ENCODE measurements at places on chromosomes 5 and 9.
A peak's percentile ranks its signal among the peaks of the same experiment; 100 is the strongest.

- H3K4me3 ChIP-seq = no peak overlapping the region
- H3K27ac ChIP-seq = no peak overlapping the region
- peaks cover 11% of the 10 kb centered on the region for H3K4me1 ChIP-seq
- peaks cover 22% of the 10 kb centered on the region for H3K27me3 ChIP-seq
Observed at GRCh38 chr5:161258438-161258837, 288.1 kb downstream of the GABRB2 start.

DNA sequence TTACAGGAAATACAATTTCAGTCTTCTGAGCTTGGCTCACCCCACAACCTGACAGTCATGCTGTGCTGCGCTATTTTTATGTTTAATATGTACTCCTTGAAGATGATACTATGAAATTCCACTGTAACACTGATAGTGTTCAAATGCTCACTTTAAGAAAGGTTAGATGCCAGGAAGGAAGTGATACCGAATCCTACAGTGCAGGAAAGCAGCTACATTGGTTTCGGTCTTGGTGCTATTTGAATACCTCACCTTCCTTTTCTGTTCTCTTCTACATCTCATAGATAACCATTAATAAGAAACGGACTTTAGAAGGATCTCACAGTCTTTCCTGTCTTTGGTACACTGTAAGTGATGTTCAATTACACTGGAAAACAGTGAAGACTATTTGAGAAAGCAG is 117.6 kb downstream of the SEMA5A start:
- no peak for DNase-seq
- no peak overlapping the region for H3K27ac ChIP-seq
- H3K4me3 ChIP-seq = no peak overlapping the region
- H3K27me3 ChIP-seq = no peaks in the 10 kb centered on the region

- H3K4me1 ChIP-seq = no peaks in the 10 kb centered on the region
- no peak for DNase-seq
- H3K27ac ChIP-seq = no peak overlapping the region
- peaks cover 7% of the 10 kb centered on the region for H3K27me3 ChIP-seq
Observed at GRCh38 chr9:98635374-98635773, 73.4 kb downstream of the GABBR2 start.

DNA sequence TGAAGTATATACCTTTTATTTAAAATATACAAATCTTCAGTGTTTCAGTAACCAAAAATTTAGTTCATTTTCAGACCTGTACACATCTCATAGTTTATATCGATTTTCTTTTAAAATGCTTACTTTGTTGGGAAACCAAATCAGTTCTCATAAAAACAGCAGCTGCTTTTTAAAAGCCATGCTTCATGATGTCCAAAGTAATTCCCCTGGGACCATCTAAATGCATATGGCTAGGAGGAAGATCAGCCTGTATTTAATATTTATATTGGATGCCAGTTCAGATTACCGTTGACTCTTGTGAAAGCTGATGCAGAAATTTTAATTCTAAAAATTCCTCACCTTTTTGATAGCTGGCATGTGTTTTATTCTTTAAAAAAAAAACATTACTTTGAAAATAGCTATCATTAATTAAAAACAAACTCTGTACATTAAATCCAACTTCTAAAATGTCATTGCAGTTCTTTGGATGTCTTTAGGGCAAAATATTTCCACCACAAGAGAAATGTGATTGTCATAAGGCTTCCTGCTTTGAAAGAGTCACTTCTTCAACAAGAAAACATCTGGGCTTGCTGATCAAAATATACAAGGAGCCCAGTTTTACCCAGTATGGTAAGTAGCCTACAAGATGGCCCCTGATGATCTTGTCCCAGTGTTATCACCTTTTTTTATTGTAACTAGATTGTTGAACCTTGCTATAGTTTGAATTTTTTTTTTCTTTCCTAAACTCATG is 1242.9 kb upstream of the CDH6 start:
- no peak overlapping the region for H3K27ac ChIP-seq
- H3K4me3 ChIP-seq = no peak overlapping the region
- H3K4me1 ChIP-seq = no peaks in the 10 kb centered on the region
- DNase-seq = no peak
- H3K27me3 ChIP-seq = no peaks in the 10 kb centered on the region

- H3K27ac ChIP-seq = no peak overlapping the region
- DNase-seq = no peak
- no peak overlapping the region for H3K4me3 ChIP-seq
- H3K36me3 ChIP-seq = peaks cover 34% of the 10 kb centered on the region
- H3K4me1 ChIP-seq = no peaks in the 10 kb centered on the region
Observed at GRCh38 chr5:37121465-37121864, 127.7 kb downstream of the CPLANE1 start.

- no peaks in the 10 kb centered on the region for H3K27me3 ChIP-seq
- H3K4me1 ChIP-seq = peaks cover 19% of the 10 kb centered on the region
- DNase-seq = no peak
- no peaks in the 10 kb centered on the region for H3K36me3 ChIP-seq
- H3K27ac ChIP-seq = no peak overlapping the region
Observed at GRCh38 chr5:38712391-38712790, 133.4 kb upstream of the OSMR start.

GRCh38 chr5:140214831-140215230 is 39.8 kb downstream of the CYSTM1 start:
- no peaks in the 10 kb centered on the region for H3K36me3 ChIP-seq
- H3K27me3 ChIP-seq = no peaks in the 10 kb centered on the region
- H3K4me1 ChIP-seq = no peaks in the 10 kb centered on the region
- H3K27ac ChIP-seq = no peak overlapping the region
- H3K4me3 ChIP-seq = no peak overlapping the region

DNA sequence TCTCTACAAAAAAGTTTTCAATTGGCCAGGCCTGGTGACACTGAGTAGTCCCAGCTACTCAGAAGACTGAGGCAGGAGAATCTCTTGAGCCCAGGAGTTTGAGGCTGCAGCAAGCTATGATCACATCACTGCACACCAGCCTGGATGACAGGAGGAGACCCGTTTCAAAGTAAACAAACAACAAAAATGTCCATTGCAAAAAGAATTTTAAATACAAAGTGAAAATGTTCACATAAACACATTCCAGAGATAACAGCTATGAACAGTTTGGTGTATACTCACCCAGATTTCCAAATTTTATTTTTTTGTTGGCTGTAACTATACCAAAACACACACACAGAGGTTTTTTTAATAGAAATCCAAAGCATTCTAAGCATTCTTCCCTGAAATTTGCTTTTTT is 39.8 kb downstream of the ADRA1B start:
- no peak overlapping the region for H3K4me3 ChIP-seq
- no peaks in the 10 kb centered on the region for H3K4me1 ChIP-seq
- DNase-seq = no peak
- H3K27me3 ChIP-seq = no peaks in the 10 kb centered on the region

DNA sequence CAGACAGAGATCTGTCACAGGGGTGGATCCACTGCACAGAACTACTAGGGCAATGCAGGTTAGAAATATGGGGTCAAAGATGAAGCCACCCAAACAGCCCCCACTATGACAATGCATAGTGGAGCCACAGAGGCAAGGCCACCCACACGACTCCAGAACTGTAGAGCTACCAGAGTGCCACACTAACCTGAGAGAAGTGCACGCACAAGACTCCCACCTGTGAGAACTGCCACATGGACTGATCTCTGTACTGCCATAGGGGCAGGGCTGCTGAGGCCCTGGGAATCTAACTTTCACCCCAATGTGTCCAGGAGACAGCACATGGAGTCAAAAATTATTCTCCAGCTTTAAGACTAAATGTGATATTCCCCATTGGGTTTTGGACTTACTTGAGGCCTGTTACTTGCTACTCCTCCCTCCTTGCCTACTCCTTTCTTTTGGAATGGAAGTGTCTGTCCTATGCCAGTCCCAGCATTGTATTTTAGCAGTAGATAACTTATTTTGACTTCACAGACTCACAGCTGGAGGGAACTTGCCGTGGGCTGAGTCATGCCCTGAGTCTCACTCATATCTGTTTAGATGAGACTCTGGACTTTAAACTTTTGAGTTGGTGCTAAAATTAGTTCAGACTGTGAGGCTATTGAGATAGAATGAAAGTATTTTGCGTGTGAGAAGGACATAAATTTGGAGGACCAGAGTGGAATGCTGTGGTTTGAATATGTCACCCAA is 853.3 kb downstream of the MAT2B start:
- no peak overlapping the region for H3K27ac ChIP-seq
- peaks cover 20% of the 10 kb centered on the region for H3K4me1 ChIP-seq
- DNase-seq = no peak

DNA sequence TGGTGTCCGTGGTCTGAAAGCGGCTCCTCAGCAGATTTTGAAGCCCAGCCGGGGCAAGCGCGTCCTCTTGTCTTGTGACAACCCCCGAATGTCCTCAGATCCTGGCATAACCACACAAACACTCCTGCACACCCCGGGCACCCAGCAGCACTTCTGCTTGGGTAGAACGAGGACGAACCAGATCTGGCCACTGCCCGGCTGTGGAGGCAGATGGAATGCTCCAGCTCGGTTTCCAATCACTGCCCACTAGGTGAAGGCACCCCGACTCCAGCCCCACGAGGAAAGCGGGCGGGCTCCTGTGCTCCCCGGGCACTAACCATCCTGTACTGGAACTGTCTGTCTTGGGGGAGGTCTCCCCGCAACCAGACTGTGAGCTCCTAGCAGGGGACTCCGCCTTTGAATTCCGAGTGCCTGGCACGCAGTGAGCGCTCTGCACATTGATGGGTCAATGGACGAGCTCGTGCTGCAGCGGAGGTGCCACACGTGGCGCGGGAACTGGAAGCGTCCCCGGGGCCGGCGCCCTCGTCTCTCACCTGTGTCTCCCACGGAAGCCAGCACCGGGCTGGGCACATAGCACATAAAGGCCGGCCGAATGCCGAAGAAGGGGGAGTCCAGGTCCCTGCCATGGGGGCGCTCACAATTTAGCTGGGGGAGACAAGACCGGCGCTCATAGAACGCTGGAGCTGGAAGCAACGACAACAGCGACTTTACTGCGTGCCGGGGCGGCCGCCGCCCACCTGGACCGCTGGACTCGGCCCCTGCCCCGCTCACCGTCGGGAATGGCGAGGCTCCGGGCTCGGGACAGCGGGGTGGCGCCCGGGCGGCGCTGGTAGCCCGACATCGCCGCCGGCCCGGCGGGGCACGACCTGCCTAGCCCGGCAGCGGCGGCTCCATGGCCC is 608 bp downstream of the ENTR1 start:
- H3K36me3 ChIP-seq = peaks cover 34% of the 10 kb centered on the region
- peak overlapping the region; percentile 87 for H3K4me3 ChIP-seq
- peak overlapping the region; percentile 97 for H3K27ac ChIP-seq

DNA sequence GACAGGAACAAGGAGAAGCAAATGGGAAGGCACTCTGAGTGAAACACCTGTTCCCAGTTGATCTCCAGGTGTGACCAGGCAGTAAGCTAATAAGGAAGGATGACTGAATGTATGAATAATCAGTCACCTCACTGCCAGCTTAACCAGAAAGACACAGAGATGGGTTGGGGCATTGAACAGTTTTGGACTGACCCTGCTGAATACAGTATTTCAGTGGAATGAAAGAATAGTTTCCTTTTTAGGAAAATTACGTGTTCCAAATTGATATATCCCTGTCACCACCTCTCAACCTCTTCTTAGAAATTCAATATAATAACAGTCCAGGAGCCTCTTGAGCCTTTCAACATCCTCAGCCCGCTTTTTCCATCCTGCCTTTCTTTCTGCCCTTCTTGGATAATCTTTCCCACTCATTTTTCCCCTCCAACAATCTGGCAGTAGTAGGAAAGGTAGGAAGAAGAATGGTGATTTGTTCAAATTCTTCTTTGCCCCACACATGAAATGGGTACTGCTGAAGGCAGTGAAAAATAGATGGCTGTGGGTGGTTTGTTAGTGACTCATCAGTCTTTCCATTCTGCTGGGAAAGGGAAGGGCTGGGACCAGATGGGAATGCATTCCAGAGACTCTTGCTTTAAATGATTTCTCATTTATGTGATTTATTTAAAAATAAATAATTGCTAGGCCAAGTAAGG is 117.9 kb downstream of the ZSWIM6 start:
- H3K36me3 ChIP-seq = peaks cover 36% of the 10 kb centered on the region
- H3K27me3 ChIP-seq = no peaks in the 10 kb centered on the region
- no peak for DNase-seq
- no peak overlapping the region for H3K4me3 ChIP-seq

- no peak overlapping the region for H3K4me3 ChIP-seq
- peaks cover 70% of the 10 kb centered on the region for H3K27me3 ChIP-seq
- H3K36me3 ChIP-seq = no peaks in the 10 kb centered on the region
- peaks cover 59% of the 10 kb centered on the region for H3K4me1 ChIP-seq
- DNase-seq = no peak
Observed at GRCh38 chr9:126647585-126648411, 34.1 kb downstream of the LMX1B start.

GRCh38 chr5:149639737-149640136 is 58.4 kb downstream of the ARHGEF37 start:
- no peak overlapping the region for H3K4me3 ChIP-seq
- H3K27ac ChIP-seq = no peak overlapping the region
- H3K36me3 ChIP-seq = no peaks in the 10 kb centered on the region
- no peaks in the 10 kb centered on the region for H3K27me3 ChIP-seq
- DNase-seq = no peak

All from mesothelial cell of epicardium (in vitro differentiated cells).